CD4-positive, alpha-beta memory T cell (primary cell): ENCODE measurements at places on chromosomes 3 and 15. TPM values are rescaled to one million over a fixed set of nuclear protein-coding genes. Genes with fewer than 3 reads are reported as not detected.

The RYR3 gene
- not detected for total RNA-seq

The ACAD9 gene
- total RNA-seq: 54.9 TPM

DNA sequence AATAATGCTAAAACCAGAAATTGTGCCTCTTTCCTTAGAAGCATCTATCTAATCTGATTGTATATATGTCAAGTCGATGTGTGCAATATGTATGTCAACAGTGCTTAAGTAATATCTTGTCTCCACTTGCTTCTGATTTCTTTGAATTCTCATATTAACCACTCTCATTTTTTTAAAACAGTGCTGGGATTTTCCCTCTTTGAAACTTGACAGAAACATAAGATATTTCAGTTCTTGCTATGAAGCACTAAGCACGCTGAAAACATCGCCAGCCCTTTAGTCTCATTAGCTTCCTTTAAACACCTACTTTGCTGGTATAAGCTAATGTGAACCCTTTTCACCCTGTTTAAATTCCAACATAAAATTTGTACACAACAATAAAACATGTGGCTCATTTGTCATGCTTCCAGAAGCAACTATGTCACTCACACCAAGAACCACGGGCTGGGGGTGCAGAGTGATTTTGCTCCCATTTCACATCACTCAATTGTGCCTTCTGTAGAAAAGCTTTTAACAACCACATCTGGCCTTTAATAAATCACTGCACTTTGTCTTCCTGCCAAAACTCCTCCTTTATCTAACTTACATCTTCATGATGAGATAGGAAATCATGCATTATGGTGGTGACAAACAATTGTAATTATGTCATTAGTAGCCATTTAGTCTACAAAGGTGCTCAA lies 185.2 kb downstream of the FOXP1 start:
- peaks cover 62% of the 10 kb centered on the region for H3K4me1 ChIP-seq
- no peaks in the 10 kb centered on the region for H3K36me3 ChIP-seq
- H3K4me3 ChIP-seq: no peak overlapping the region
- DNase-seq: peak; percentile 34
- peak overlapping the region; percentile 10 for H3K27ac ChIP-seq
- H3K27me3 ChIP-seq: no peaks in the 10 kb centered on the region

GRCh38 chr3:2684046-2684445 lies 426.1 kb downstream of the IL5RA start:
- no peaks in the 10 kb centered on the region for H3K4me1 ChIP-seq
- no peak for DNase-seq
- no peaks in the 10 kb centered on the region for H3K36me3 ChIP-seq
- no peak overlapping the region for H3K27ac ChIP-seq
- no peaks in the 10 kb centered on the region for H3K27me3 ChIP-seq

- H3K4me1 ChIP-seq: no peaks in the 10 kb centered on the region
- H3K36me3 ChIP-seq: no peaks in the 10 kb centered on the region
- H3K4me3 ChIP-seq: no peak overlapping the region
These were observed 89.0 kb upstream of the PFN2 start for GRCh38 chr3:150059729-150060128.
